ENCODE measurements at places on chromosomes 4 and X.

DNA sequence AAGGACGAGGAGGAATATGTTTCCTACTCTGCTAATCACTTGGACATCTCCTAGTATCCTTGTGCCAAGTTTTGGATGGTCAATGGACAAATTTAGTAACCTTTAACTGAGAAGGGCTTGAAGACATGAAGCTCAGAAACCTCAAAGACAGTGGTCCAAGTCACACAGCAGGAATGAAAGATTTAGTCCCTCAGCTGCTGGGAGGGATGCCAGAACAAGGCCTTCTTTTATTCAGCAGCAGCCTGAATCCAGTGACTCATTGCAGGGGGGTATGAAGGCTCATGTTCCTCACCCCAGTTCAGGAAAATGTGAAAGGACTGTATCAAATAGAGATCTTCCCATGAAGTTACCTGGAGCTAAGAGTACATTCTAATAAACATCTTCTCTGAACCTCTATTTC is 214.9 kb upstream of the UGT8 start:
- no peak for DNase-seq

GRCh38 chr4:109798866-109799265 is 2.9 kb downstream of the CFI start:
- DNase-seq, result no peak

DNA sequence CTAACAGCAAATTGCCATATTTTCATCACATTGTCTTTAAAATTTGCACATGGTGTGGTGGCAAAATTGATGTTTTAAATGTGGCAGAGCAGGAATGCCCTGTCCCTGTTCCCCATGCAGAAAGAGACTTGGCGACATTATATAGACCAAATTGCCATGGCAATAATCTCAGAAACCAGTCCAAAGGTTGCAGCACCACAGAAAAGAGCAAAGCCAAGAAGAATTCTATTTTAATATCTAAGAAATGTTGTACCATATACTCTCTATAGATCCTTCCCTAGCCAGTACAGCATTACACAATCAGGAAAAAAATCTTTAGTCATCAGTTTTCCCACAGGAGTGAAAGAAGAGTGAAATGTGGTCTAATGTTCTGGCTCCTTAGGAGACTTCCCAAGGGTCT is 80.0 kb downstream of the UGT2B28 start:
- no peak for DNase-seq

- DNase-seq, result no peak
Measured at GRCh38 chr4:17027495-17027894, 129.1 kb upstream of the LDB2 start.

GRCh38 chr4:85979276-85979675 is 380.6 kb downstream of the MAPK10 start:
- no peak for DNase-seq

DNA sequence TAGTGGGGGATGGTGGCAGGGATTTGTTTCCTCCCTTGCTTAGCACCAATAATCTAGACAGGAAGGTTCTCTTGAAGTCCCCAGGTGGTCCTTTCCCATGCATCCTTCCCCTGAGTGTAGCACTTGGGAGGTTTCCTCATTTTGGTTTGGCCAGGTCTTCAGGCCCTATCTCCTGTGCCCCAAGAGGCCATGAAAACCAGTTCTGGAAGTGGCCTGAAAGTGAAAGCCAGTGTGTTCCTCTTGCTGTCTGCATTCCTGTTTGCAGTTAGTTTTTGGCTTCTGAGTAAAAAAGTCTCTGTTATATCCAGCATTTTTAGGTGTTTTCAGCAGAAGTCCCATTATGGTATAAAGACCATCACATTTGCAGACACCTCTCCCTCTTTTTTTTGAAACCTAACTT is 59.5 kb downstream of the MTM1 start:
- no peak for DNase-seq

DNA sequence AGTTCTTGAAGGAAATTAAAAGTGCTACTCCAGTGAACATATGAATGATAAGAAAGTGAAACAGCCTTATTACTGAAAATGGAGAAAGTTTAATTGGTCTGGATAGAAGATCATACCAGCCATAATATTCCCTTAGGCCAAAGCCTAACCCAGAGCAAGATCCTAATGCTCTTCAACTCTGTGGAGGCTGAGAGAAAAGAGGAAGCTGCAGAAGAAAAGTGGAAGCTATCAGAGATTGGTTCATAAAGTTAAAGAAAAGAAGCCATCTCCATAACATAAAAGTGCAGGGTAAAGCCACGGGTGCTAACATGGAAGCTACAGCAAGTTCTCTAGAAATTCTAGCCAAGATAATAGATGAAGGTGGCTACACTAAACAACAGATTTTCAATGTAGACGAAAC is 85.5 kb upstream of the ATOH1 start:
- DNase-seq, result no peak

All from vagina (tissue), 2 donors.